ENCODE measurements at places on chromosomes 6 and 20. TPM values are rescaled to one million over a fixed set of nuclear protein-coding genes. Genes with fewer than 3 reads are reported as not detected.

DNA sequence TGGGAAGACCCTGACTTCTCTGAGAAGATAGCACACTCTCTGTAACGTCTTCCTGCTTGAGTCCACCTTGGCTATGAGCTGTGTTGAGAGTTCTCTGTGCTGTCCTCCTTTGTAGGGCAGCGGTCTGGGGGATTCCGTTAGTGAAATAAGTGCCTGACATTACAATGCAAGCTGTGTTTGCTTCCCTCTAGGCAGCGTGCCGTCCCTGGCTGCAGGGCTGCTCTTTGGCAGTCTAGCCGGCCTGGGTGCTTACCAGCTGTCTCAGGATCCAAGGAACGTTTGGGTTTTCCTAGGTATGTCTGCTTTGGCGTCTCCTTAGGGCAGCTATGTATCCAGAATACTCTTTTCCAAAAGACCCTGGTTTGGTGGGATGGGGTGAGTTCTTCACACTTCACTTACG is 2.8 kb downstream of the TMEM14C start:
- no peak for DNase-seq

SGK2 gene
- not detected for total RNA-seq

DNA sequence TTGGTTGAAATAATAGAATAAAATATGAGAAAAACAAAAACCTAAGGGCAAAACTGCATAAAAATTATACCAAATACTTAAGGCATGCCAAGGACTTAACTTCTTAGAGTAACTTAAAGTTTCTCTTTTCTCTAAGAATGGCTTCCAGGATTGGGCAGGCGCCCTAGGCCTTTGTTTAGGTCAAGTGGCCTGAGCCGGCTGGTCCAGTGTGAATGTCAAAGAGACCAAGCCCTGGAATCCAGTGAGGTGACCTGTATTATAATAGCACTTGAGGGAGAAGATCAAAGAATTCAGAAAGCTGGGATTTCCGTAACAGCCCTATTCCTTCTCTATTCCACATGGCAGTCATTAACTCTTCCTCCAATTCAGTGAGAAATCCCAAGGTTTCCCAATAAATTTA is 6.6 kb downstream of the METTL24 start:
- DNase-seq = no peak

- no peak for DNase-seq
Measured at GRCh38 chr20:16007164-16007563, 566.1 kb downstream of the KIF16B start.

DNA sequence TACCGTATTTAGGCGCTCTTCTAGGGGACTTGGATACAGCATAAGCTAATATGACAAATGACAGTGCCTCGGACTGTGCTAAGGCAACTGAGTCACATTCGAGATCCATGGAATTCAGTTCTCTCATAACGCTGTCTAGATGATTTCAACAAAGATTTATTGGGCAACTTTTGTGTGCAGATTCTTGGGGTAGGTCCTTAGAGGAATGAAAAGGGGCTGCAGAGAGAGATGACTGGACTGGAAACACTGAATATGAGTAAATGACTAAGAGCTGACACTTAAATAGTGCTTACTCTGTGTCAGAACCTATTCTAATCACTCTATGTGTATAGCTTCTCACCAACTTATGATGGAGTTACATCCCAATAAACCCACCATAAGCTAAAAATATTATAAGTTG is 36.4 kb upstream of the MARCKS start:
- DNase-seq = no peak

- DNase-seq = no peak
Measured at GRCh38 chr20:62493253-62493885, 17.6 kb upstream of the GATA5 start.

DNA sequence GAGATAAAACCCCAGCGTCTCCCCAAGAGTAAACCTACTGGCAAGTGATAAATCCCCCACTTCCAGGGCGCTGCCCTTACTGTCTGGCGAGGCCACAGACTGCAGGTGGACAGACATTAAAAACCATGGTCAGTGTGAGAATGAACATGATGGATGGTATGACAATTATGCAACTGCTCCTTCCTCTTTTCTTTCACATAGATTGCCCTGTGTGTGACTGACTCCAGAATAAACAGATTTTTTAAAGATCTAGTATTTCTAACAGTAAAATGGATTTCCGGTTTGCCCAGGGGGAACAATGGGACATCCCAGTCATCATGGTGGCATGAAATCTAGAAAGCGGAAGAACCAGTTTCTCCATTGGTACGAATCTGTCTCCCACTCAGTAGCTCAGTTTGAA is 153.7 kb downstream of the FOXC1 start:
- DNase-seq = no peak

- DNase-seq = no peak
Measured at GRCh38 chr6:122116835-122117627, 282.4 kb upstream of the HSF2 start.

DNA sequence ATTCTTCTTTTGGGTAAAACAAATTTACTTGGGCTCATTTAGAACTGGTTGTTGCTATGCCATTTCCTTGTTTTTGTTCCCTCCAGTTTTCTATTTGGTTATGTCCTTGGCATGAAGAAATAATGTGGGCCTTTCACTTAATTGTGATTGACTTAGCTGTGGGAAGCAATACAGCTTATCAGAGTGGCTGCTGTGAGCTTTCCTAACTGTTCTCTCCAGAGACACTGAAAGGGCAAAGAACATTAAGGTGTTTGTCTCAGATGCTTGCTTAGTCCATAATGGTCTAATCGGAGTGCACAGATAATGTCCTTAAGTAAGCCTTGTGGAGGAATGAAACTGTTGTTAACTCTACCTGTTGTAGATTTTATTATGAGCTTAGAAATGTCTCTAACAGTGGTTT is 56.6 kb downstream of the SH3BGRL2 start:
- DNase-seq = no peak

GRCh38 chr6:167130008-167130677 is 7.2 kb downstream of the CCR6 start:
- DNase-seq = no peak

LTB gene
- 9.2 TPM for total RNA-seq

- no peak for DNase-seq
Measured at GRCh38 chr20:59571151-59571550, 33.2 kb upstream of the PHACTR3 start.

GRCh38 chr20:35274172-35275092 is 3.5 kb downstream of the MMP24OS start:
- no peak for DNase-seq

- no peak for DNase-seq
Measured at GRCh38 chr20:21804802-21805201, 99.3 kb downstream of the PAX1 start.

DNA sequence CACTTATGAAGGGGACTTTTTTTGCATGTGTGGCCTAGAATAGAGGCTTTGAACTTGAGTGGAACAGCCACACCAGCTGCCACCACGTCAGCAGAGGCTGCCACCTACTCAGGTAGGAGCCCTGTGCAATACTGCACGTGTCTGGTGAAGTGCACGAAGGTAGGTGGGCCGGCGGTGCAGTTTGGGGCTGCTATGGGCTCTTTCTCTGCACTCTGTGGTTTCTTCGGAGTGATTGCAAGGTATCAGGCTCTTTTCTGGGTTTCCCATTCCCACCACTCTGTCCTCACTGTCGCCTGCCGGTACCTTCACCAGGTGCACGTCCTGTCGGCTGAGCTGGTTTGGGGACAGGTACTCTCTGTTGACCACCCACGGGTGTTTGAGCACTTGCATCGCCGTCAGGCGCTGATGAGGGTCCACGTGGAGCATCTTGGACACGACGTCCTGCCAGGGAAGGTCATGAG is 30.8 kb upstream of the MPC1 start:
- DNase-seq = no peak

DNA sequence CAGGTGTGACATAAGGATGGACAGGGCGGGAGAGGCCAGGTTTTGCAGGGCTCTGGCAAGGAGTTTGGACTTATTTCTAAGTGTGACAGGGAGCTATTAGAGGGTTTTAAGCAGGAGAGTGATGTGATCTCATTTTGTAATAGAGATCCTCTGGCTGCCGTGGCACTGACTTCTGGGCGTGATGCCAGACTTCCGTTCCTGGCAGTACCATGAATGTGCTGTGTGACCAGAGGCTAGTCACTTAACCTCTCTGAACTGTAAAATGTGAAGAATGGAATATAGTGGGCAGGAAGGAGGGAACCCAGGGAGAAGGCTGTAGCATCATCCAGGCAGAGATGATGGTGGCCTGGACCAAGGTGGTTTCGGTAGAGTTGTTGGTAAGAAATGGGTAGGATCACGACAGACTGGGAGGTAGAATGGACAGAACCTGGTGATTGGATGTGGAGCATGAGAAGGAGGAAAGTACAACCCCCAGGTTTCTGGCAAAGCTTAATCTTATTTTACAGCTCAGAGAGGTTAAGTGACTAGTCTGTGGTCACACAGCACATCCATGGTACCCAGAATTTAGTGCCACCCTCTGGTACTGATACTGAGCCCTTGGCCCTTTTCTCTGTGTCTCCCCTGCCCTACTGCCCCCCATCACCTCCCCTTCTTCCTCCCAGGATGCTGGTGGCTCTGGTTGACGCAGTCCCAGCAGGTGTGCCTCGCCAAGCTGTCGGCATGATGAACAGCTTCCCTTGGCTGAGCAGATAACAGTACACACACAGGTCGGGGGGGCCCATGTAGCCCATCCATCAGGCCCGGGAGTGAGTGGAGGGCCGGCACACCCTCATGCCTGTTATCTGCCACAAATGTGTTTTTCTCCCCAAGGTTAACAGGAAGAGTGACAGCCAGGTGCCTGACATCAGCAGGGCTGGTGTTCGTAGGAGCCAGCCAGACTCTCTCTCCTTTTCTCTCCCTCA is 52.9 kb upstream of the CTNNBL1 start:
- peak; percentile 36 for DNase-seq

DNA sequence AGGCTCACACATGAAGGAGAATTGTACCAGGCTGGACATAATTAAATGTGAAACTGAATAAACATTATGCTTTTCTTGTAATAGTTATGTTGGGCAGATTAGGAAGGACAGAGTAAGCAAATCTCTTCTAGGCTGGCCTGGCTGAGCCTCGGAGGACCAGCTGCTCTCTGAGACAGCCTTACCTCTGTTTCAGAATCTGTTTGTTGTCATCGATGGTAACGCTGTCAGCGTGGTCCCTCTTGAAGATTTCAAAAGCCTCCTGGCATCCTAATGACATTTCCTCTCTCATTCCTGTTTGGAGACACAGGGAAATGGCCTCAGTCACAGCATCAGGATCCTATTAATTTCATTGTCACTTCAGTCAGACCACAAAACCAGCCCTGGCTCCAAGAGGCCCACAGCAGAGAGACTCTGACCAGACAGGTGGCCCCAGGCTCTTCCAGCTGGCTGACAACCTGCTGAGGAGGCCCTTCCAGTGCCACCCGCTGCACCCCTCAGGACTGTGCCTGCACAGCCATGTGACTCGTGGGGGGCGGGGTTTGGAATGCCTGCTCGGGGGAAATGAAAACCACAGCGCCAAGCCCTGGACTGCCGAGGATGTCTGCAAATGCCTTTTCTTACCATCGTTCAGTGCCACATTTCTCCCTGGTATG is 108.5 kb upstream of the KCNK16 start:
- DNase-seq = peak; percentile 31

GRCh38 chr6:31966997-31967925 is 4.7 kb downstream of the DXO start:
- no peak for DNase-seq

DNA sequence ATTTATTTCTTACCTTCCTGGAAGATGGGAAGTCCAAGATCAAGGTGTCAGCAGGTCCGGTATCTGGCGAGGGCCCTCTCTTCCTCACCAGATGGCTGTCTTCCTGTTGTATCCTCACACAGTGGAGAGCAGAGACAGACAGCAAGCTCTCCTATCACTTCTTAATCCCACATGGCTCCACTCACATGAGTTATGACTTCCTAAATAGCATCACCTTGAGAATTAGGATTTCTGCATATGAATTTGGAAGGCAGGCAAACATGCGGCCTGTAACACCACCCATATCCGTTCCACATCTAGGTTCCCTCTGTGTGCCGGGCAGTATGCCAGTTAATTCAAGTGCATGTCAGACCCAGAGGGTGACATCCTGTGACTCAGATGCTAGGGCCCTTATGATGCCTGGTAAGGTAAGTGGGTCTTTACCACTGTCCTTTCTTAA is 2.1 kb downstream of the RAET1E start:
- DNase-seq = peak; percentile 86
